ENCODE measurements at places on chromosomes 16 and 17.

DNA sequence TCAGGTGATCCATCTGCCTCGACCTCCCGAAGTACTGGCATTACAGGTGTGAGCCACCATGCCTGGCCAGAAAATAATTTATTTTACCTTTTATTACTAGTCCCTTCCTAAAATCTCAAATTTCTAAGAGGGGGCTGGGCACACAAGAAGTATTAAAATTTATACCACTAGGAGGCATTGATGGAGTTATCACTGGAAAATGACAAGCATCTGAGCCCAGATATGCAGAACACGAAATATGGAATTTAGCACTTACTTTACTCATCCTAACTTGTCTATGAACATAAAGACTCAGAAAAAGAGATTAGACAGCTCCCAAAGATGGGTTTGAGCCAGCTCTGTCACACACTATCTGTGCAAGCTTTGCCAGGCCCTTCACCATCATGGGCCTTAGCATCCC is 46.4 kb downstream of the STAT5A start:
- no peak for DNase-seq

DNA sequence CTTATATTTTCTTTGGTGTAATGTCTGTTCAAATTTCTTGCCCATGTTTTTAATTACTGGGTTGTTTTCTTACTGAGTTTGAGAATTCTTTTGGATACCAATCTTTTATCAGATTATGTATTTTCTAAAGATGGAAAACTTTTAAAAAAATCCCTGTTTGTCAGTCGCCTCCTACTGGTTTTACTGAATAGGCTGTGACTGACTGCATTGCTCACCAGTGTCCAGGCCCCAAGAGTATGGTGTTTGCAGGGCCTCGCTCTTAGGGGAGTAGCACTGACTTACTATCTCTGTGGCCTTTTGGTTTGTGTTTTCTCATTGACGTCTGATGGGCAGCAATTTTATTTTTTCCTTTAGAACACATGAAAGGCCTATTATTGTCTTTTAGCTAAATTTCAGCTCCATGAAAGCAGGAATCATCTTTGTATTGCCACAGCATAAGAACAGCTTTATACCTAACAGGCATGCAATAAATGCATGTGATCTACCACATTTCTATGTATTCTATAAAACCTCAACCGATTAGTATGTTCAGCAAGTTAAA is 188.4 kb downstream of the AATF start:
- DNase-seq: no peak

DNA sequence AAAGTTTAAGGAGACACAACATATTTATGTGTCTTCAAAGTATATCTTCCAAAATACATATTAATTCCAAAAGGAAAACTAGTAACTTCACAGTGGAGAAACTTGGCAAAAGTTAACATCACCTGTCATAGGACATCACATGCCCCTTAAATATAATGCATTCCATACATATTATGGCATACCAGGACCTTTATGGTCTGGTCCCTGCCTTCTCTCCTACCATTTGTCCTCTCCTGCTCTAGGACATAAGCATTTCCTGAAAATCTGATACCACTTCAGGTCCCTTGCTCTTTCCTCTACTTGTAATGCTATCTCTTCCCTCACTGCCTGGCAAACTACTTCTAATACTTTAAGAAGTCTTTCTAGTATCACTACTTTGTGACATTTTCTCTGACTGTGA is 168.1 kb upstream of the RBL2 start:
- no peak for DNase-seq

GRCh38 chr17:63041722-63042121 is 75.7 kb downstream of the TANC2 start:
- no peak for DNase-seq

DNA sequence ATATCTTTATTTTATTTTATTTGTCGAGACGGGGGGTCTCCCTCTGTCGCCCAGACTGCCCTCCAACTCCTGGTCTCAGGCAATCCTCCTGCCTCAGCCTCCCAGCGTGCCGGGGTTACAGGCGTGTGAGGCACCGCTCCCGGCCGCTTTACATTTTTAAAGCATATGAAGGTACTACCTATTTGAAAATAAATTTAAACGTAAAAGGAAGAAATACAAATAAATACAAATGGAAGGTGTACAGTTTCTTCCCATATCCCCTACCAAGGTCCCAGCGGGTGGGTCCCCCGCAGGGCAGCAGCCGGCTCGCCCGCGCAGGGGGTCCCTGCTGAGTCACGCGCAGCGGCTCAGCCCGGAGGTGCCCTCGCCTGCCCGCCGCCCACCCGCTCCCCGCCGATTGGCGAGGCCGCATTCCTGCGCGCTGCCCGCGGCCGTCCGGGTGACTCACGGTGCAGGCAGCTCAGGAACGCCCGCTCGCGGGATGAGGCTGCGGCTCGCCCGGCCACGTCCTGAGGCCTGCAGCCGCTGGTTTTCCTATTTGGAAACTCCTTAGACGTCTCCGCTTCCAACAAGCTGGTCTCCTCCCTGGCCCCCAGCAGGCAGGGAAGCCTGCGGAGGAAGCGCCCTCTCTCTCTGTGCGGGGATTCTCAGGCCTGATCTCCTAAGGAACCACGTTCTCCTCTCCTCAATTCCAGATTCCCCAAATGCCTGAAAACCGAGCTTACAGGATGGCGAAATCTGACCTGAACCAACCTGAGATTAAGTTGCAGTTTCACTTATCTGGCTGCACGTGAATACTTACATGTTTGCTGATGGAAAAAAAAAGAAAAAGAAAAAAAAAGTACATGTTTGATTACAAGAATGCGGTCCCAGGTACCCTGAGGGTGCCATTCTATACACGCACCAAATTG is 54.8 kb upstream of the MAP3K14 start:
- DNase-seq: peak; percentile 50

DNA sequence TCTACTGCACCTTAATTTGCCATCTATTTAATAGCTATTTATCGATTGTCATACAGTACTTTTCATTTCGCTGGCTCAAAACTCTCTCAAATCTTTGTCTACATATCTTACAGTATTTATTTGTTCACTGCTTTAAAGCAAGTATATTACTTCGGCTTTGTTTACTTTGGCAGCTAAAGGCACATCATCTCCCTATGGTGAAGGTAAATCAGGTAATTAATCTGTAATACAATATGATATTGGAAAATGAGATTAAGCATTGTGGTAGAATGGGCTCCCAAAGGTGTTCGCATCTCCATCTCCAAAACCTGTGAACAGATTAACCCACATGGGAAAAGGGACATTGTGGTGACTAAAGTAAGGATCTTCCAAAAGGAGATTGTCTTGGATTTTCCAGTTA is 6.5 kb downstream of the TMEM170A start:
- DNase-seq: no peak

- no peak for DNase-seq
These were observed 76.5 kb upstream of the NUDT7 start for GRCh38 chr16:77645764-77646163.

- DNase-seq: no peak
These were observed 52.5 kb downstream of the KANSL1 start for GRCh38 chr17:46140645-46141197.

DNA sequence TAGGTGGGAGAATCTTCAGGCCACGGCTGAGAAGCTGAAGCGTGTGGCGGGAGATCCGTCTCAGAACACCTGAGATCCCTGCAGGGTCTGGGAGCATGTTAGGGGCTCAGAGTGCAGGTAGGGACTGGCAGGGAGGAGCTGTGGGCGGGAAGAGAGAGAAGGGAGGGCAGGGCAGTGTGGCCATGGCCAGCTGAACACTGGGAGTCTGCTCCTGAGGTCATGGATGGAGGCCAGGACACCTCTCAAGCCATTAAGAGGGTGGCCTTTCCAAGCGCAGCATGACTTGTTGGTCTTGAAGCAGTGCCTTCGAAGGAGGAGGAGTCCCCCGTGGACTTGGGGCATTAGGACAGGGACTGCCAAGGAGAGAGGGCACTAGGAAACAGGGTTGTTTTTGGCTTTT is 23.7 kb downstream of the NAA60 start:
- no peak for DNase-seq

GRCh38 chr17:37489197-37490001 is at the start of gene DUSP14:
Gene DUSP14, plus strand, starts transcription at chr17:37489891. Its CDS starts 22,382 bp downstream, at chr17:37512273.
- DNase-seq: peak; percentile 82

GRCh38 chr17:49698005-49698404 is 9.8 kb downstream of the SLC35B1 start:
- DNase-seq: no peak

GRCh38 chr16:19046062-19046461 is 21.4 kb upstream of the COQ7 start:
- no peak for DNase-seq

DNA sequence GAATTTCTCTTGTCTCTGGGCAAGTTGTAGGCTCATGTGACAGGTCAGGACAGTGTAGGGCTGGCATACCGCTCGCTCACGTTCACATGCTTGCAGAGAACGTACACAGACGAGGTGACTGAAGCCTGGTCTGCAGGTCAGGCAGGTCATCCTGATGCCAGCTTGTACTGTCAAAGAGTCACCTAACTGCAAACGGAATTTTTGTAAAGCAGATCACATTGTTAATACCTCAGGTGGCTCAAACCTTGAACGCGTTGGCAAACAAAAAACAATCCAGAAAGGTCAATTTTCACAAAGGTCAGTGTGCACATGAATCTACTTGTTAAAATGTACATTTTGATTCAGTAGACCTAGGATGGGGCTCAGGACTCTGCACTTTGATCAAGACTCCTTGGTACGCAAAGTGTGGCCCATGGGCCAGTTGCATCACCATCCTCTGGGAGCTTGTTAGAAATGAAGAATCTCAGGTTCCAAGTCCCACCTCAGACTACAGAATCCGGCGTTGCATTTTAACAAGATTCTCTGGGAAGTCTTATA is 28.6 kb downstream of the ANKRD40 start:
- no peak for DNase-seq

- no peak for DNase-seq
These were observed 3.1 kb upstream of the CAPN15 start for GRCh38 chr16:524274-525040.

GRCh38 chr16:70790815-70791214 is 10.1 kb downstream of the VAC14 start:
- DNase-seq: no peak

All from stimulated activated CD4-positive, alpha-beta T cell treated with anti-CD3 and anti-CD28 coated beads, Interleukin-4, amount 100 ng/mL, for 1 hour (primary cell).